ENCODE measurements at places on chromosomes 6 and 20.

GRCh38 chr6:85459224-85459901, 9.5 kb downstream of the NT5E start:
- no peak for DNase-seq

GRCh38 chr6:35011096-35012041, 122.3 kb downstream of the ANKS1A start:
- no peak for DNase-seq

- no peak for DNase-seq
These were observed 1265.4 kb upstream of the GJE1 start for GRCh38 chr6:140867336-140867735.

GRCh38 chr20:50580842-50581544, 70.8 kb downstream of the PTPN1 start:
- no peak for DNase-seq

- no peak for DNase-seq
These were observed 5.7 kb upstream of the LAMP5 start for GRCh38 chr20:9508696-9509178.

GRCh38 chr6:292506-293192, 362 bp downstream of the DUSP22 start:
- no peak for DNase-seq

DNA sequence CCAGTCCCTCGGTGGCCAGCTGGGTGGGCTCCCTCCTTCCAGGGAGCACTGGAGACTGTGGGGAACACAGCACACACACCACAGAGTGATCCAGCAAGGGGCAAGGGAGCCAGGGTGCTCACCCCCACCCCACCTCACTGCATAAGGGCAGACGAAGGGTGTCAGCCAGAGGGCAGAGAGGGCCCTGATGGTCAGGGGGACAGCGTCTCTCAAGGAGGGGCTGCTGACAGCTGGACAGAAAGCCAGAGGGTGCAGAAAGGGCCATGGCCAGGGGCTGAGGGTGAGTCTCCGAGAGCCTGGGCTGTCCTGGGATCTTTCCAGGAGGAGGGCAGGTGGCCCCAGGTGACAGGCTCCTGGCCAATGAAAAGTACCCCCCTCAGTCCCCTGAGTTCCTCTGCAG, 73.4 kb upstream of the PMEPA1 start:
- DNase-seq, result no peak

- no peak for DNase-seq
These were observed 259.3 kb downstream of the TFAP2B start for GRCh38 chr6:51077821-51078518.

DNA sequence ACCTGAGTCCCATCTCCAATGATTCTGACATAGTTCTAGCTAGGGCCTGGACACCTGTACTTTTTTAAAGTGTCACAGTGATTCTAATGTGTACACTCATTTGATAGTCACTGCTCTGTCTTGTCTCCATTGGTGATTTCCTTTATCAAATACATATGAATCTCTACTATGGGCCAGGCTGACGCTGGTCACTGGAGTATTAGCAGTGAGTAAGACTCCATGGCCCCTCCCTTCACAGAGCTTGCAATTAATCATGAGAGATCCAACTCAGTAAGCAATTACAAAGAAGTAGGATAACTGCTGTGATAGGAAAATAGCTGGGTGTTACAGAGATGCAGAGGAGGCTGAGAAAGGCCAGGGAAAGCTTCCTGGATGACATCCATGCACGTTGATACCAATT, 19.3 kb upstream of the SASH1 start:
- DNase-seq, result no peak

All from H1 (cell line).